Activated T-cell treated with anti-CD3 and anti-CD28 coated beads for 1 hour (primary cell): ENCODE measurements at places on chromosomes 3 and 15.

DNA sequence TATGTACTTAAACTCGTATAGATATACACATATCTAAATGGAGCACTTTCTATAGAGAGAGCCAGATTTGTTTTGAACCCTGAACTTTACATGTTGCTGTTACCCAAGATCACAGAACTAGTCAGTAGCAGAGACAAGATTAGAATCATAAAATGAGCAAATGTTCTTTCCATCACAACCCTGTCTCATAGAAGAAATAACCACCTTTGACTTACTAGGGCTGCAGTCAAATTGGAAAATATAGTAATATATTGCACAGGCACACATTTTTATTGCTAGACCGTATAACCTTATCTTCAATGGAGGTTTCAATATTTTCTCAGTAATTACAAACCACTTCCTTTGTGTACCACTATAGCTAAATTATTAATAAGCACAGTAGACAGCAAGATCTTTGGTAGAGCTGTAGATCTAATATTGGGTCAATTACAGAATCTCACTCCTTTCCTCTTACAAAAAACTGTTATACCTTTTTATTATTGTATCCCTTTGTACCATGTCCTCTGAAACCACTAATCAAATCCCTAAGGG lies 41.5 kb upstream of the TBL1XR1 start:
- DNase-seq, result no peak

GRCh38 chr3:147915057-147915456 lies 505.9 kb downstream of the ZIC1 start:
- DNase-seq, result no peak

GRCh38 chr15:69160141-69160993 lies at the start of gene GLCE:
Gene GLCE, plus strand, starts transcription at chr15:69160635. Its CDS starts 95,172 bp downstream, at chr15:69255807.
- peak; percentile 87 for DNase-seq

GRCh38 chr3:27723815-27724458 lies 1.8 kb upstream of the EOMES start:
- no peak for DNase-seq

GRCh38 chr3:11362600-11362999 lies 90.4 kb downstream of the ATG7 start:
- no peak for DNase-seq

GRCh38 chr3:128351546-128351945 lies 115.1 kb downstream of the DNAJB8 start:
- no peak for DNase-seq

DNA sequence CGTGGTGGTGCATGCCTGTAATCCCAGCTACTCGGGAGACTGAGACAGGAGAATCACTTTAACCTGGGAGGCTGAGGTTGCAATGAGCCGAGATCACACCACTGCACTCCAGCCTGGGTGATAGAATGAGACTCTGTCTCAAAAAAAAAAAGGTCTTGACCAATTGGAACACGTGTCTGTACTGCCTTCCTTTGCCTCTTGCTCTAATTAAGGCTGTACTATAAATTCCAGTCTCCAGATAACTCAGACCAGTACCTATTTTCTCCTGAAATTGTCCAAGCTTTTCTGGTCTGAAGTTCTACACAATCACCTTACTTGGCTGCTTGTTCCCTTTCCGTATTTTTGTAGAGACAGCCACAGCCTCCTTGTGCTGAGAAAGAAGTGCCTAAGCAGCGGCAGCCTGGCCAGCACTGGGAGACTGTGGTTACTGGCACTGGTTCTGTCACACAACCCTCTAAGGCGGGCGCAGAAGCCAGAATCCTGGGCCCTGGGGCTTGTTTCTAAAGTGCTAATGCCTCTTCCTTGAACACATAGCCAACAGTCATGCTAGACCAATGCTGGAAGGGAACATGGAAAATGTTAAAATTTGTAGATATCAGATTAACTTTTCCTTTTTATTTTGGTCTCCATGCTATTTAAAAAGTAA lies 6.2 kb upstream of the CEP70 start:
- no peak for DNase-seq

- no peak for DNase-seq
Observed at GRCh38 chr15:85430406-85431204, 50.2 kb downstream of the AKAP13 start.

DNA sequence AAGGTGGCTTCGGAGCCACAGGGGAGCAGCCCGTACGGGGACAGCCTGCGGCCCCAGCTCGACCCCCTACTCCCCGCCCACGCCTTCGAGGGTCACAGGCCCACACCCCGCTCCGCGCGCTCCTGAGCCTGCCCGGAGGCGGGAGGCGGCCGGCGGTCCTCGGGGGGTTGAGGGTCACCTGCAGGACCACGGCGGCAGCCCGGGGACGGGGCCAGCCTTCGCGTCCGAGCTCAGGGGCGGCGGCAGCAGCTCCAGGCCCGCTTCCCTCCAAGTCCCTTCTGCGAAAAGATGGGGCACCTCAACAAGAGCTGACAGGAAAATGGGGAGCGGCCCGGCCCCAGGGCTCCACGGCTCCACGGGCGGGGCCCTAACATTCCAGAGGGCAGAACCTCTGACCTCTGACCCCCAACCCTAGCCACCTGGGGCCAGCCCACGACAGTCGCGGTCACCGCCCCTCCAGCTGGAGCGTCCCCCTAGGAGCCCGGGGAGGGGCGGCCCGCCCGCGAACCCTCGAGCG lies 428 bp downstream of the LYSMD4 start:
- DNase-seq, result no peak

- no peak for DNase-seq
Observed at GRCh38 chr15:44038755-44039191, 156.3 kb downstream of the FRMD5 start.

GRCh38 chr3:56940321-56940720 lies 120.1 kb upstream of the SPATA12 start:
- no peak for DNase-seq

DNA sequence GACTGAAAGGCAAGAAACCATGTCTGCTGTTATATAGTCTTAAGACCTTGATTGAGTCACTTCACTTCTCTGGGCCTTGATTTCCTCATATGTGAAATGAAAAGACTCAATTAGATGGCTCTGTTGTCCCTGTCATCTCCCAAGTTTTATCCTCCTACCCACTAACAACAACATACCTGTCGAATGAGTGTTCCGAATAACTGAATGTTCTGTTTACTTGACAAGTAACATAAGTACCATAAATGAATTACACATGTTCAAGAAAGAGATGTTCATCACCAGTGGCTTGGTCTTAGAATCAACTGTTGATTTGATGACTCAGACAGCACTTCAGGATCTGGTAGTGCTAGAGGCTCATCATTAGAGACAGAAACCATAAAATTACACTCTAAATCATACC lies 311.7 kb downstream of the VPS13C start:
- DNase-seq, result no peak

DNA sequence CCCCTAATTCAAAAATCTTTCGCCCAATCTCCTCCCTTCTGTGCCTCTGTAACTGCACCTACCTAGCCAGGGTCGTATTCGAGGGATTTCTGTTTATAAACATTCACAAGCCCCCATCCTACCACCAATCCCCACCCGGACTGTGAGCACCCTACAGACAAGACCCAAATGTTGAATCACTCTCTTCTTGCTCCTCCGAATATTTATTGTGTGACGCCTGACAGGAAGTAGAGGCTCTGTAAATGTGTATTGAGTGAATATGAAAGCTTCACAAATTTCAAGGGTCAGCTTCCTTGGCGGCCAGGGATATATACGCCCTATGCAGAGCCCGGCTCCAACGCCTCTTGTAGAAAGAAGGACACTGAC lies 1.6 kb downstream of the BDH1 start:
- DNase-seq, result no peak

DNA sequence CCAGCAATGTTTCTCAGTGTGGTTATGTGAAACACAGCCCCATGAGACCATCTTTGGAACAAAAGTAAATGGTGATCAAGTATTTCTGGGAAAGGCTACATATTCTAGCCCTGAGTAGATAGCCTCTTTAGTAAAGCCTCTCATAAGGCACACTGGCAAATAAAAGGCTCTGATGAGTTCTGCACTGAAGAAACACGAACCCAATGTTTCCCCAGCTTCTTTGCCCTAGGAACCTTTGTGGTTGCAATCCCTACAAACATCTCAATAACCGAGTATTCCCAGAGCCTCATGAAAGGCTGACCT lies 41.8 kb downstream of the RAB6B start:
- no peak for DNase-seq
